ENCODE measurements at places on chromosomes 1 and 21.

DNA sequence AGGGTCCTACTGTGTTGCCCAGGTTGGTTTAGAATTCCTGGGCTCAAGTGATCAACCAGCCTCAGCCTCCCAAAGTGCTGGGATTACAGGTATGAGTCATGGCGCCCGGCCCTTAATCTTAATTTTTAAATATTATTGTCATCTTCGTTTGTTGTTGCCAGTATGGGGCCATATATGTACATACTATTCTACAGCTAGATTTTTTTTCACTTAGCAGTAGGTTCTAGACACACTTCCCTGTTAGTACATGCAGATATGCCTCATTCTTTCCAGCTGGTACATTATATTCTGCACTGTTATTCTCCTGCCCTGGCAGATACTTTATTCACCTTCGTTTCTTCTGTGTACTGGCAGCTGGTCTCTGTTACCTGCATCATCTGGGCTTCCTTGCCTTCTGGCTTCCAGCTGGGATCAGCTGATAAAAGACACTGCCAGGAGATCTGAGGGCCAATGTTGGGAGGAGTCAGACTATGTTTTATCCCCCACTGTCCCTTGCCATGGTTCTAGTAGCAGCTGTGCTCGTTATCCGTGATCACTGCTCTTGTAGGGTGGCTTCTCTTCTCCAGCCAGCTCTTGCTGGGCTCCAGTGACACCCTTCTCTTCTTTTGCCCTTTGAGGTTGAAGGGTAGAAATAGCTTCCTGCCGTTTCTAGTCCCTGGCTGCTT, 24.7 kb downstream of the ST3GAL3 start:
- no peaks in the 10 kb centered on the region for H3K36me3 ChIP-seq
- H3K4me1 ChIP-seq: no peaks in the 10 kb centered on the region
- H3K27me3 ChIP-seq: no peaks in the 10 kb centered on the region
- no peak overlapping the region for H3K4me3 ChIP-seq
- no peak overlapping the region for H3K27ac ChIP-seq

- no peak overlapping the region for H3K4me3 ChIP-seq
- no peaks in the 10 kb centered on the region for H3K27me3 ChIP-seq
- DNase-seq: no peak
Observed at GRCh38 chr1:21763236-21763635, 19.7 kb downstream of the USP48 start.

GRCh38 chr1:17551755-17552234, 12.3 kb downstream of the ARHGEF10L start:
- H3K36me3 ChIP-seq: no peaks in the 10 kb centered on the region
- no peak overlapping the region for H3K4me3 ChIP-seq
- no peak for DNase-seq
- H3K27ac ChIP-seq: no peak overlapping the region

- no peaks in the 10 kb centered on the region for H3K4me1 ChIP-seq
- DNase-seq: no peak
- no peak overlapping the region for H3K4me3 ChIP-seq
- H3K36me3 ChIP-seq: peaks cover 48% of the 10 kb centered on the region
- no peaks in the 10 kb centered on the region for H3K27me3 ChIP-seq
Observed at GRCh38 chr1:52913537-52913936, 8.0 kb downstream of the ECHDC2 start.

- H3K4me1 ChIP-seq: no peaks in the 10 kb centered on the region
- no peak overlapping the region for H3K27ac ChIP-seq
- H3K27me3 ChIP-seq: no peaks in the 10 kb centered on the region
- H3K36me3 ChIP-seq: no peaks in the 10 kb centered on the region
- peak; percentile 30 for DNase-seq
Observed at GRCh38 chr1:245807306-245807705, 652.5 kb downstream of the KIF26B start.

GRCh38 chr21:38438462-38438893, 59.8 kb downstream of the ERG start:
- H3K4me1 ChIP-seq: no peaks in the 10 kb centered on the region
- H3K4me3 ChIP-seq: no peak overlapping the region
- DNase-seq: no peak
- H3K27me3 ChIP-seq: no peaks in the 10 kb centered on the region

DNA sequence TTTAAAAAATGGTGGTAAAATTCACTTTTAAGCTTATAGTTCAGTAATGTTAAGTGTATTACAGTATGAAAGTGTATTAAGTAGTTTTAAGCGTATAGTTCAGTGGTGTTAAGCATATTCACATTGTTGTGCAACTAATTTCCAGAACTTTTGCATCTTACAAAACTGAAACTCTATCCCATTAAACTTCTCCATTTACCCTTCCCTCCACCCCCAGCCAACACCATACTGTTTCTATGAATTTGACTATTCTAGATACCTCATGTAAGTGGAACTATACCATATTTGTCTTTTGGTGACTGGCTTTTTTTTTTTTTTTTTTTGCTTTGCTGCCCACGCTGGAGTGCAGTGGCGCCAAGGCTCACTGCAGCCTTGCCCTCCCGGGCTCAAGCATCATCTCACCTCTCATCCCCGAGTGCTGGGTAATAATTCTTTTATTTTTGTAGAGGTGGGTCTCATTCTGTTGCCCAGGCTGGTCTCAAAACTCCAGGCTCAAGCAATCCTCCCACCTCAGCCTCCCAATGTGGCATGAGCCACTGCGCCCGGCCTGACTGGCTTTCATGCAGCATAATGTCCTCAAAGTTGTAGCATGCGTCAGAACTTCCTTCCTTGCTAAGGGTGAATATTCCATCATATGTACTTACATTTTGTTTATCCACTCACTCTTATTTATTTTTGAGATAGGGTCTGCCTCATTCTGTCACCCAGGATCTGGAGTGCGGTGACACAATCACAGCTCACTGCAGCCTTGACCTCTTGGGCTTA, 45.1 kb upstream of the BMP8B start:
- no peak overlapping the region for H3K4me3 ChIP-seq
- no peak overlapping the region for H3K27ac ChIP-seq
- no peak for DNase-seq
- H3K27me3 ChIP-seq: no peaks in the 10 kb centered on the region
- peaks cover 2% of the 10 kb centered on the region for H3K36me3 ChIP-seq

- H3K27me3 ChIP-seq: no peaks in the 10 kb centered on the region
- no peaks in the 10 kb centered on the region for H3K4me1 ChIP-seq
- no peak overlapping the region for H3K4me3 ChIP-seq
- DNase-seq: no peak
- H3K36me3 ChIP-seq: no peaks in the 10 kb centered on the region
- no peak overlapping the region for H3K27ac ChIP-seq
Observed at GRCh38 chr1:197272791-197273190, 4.7 kb downstream of the CRB1 start.

DNA sequence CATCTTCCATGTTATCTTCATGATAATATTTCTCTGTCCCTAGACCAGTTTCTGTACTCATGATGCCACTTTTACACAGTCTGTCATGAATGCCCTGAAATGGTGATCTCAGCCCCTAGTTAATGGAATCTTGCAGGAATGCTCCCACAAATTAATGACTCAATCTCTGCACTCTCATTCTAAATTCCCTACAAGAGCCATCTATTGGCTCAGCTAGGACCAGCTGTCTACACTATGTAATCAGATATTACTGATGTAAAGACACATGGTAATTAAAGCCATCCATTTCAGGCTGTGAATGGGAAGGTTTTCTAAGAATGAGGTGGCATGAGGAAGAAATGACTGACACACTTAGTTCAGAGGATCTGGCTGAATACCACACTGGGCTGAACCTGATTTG, 199.1 kb upstream of the KCND3 start:
- no peak for DNase-seq
- H3K36me3 ChIP-seq: no peaks in the 10 kb centered on the region
- no peak overlapping the region for H3K27ac ChIP-seq
- no peak overlapping the region for H3K4me3 ChIP-seq

- H3K4me1 ChIP-seq: no peaks in the 10 kb centered on the region
- peak overlapping the region; percentile 46 for H3K27ac ChIP-seq
- H3K4me3 ChIP-seq: no peak overlapping the region
- H3K36me3 ChIP-seq: no peaks in the 10 kb centered on the region
- no peaks in the 10 kb centered on the region for H3K27me3 ChIP-seq
- peak; percentile 67 for DNase-seq
Observed at GRCh38 chr1:33099290-33100118, 18.6 kb downstream of the AZIN2 start.

DNA sequence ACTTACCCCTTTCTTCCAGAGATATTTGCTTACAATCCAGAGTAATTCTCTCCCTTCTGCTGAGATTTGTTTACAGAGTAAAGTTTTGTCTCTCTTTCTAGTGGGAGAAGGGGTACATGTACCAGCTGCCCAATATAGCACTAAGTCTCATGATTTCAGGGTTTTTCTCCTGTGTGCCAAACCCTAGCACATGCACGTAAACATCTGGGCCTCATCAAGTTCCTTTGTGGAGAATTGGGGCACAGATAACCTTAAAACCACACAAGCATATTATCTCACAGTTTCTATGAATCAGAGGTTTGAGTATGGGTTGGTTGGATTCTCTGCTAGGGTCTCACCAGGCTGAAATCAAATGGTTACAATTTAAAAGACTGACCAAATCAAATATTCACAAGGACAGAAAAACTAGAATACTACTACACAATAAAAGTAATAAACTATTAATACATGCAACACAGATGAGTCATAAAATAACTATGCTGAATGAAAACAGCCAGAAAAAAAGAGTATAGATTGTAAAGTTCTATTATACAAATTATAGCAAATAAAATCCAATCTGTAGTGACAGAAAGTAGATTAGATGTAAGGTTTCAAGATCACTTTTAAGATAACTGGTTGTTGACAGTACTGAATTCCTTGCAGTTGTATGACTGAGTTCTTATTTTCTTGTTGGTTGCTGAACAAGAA, 347.4 kb upstream of the PTBP2 start:
- no peak overlapping the region for H3K27ac ChIP-seq
- no peak for DNase-seq
- H3K4me3 ChIP-seq: no peak overlapping the region
- H3K4me1 ChIP-seq: no peaks in the 10 kb centered on the region
- H3K27me3 ChIP-seq: no peaks in the 10 kb centered on the region

- H3K4me1 ChIP-seq: peaks cover 5% of the 10 kb centered on the region
- DNase-seq: peak; percentile 53
- H3K36me3 ChIP-seq: no peaks in the 10 kb centered on the region
- H3K4me3 ChIP-seq: no peak overlapping the region
Observed at GRCh38 chr1:201493757-201494617, 12.9 kb downstream of the CSRP1 start.

DNA sequence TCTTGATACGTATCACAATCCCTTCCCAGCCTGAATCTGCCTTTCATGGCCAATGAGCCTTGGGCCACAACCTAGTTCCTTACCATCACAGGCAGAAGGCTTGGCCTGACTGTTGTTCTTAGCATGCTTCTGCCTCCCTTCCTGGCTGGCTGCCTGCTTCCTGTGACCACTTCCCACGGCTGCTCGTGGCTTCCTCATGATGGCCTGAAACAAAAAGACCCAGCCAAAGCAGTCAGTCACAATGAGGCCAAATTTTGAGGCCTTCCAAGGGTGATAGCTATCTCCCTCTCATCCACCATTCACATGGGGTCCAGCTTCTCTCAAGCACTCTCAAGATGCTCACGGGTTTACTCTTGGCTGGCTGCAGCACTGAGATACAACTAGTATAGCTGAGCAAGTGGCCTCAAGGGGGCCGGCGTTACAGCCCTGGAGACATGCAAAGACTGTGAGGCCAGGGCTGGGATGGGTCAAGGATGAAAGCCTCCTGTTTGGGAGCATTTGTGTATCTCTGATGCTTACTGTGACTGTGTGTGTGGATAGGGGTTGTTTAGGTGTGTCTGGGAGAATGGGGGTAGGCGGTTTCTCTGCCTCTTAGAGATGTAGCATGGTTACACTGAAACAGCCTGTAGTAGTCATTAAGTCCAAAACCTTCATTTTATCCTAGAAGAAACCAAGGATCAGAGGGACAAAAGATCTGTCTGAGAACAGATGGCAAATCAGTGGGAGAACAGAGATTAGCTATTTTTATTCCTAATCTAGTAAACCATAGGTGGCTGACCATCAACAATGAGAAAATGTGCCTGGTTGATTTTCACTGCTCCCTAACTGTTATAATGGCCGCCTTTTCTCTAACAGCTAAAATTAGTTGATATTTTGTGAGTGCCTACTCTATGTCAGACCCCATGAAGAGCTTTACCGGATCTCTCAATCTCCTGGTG, 5.4 kb upstream of the TOE1 start:
- no peaks in the 10 kb centered on the region for H3K27me3 ChIP-seq
- DNase-seq: no peak
- H3K36me3 ChIP-seq: peaks cover 4% of the 10 kb centered on the region
- H3K4me3 ChIP-seq: no peak overlapping the region
- peak overlapping the region; percentile 59 for H3K27ac ChIP-seq

- no peak overlapping the region for H3K4me3 ChIP-seq
- no peak overlapping the region for H3K27ac ChIP-seq
- H3K27me3 ChIP-seq: no peaks in the 10 kb centered on the region
- DNase-seq: no peak
- H3K36me3 ChIP-seq: no peaks in the 10 kb centered on the region
Observed at GRCh38 chr1:71640998-71641397, 560.2 kb upstream of the ZRANB2 start.

GRCh38 chr1:159113596-159114433, 37.2 kb upstream of the AIM2 start:
- H3K4me1 ChIP-seq: no peaks in the 10 kb centered on the region
- no peak overlapping the region for H3K4me3 ChIP-seq
- DNase-seq: no peak

DNA sequence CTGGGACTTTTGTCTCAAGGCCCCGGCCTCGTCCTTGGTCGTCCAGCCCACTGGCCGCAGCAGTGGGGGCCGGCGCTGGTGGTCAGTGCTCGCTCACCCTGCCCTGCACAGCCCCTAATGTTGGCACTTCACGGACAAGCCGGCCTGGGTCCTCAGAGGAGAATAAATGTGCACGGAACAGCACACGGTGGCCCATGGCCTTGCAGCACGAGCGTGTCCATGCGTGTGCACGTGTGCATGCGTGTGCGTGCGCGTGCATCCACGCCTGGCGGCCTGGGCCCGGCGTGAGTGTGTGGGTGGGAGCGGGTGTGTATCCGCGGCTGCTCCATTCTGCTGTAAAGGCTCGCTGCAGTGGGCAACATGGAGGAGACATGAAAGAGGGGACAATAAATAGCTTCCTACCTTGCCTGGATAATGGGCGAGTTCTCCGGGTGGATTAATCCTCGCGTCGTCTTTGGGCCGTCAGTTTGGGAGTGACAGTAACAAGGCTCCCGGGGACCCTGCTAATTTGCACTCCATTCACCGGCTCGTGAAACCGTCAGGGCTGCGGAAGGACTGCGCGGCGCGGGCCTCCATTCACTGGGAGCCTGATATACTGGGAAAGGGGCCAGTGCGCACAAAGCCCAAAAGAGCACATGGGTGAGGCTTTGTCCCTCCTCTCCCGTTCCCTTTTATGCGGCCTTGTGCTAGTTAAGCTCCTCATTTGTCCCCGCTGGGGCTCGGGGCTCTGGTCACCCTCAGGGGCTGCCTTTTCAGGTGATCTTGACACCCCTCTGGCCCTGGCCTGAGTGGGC, 142.8 kb downstream of the PRDM16 start:
- DNase-seq: no peak
- H3K4me3 ChIP-seq: no peak overlapping the region
- H3K27me3 ChIP-seq: no peaks in the 10 kb centered on the region
- no peak overlapping the region for H3K27ac ChIP-seq
- no peaks in the 10 kb centered on the region for H3K36me3 ChIP-seq

GRCh38 chr1:1627829-1628753, 3.9 kb upstream of the MMP23B start:
- H3K4me1 ChIP-seq: no peaks in the 10 kb centered on the region
- no peaks in the 10 kb centered on the region for H3K36me3 ChIP-seq
- no peak for DNase-seq
- no peak overlapping the region for H3K4me3 ChIP-seq
- H3K27me3 ChIP-seq: peaks cover 4% of the 10 kb centered on the region

GRCh38 chr1:223731133-223731770, 18.9 kb downstream of the CAPN2 start:
- H3K4me3 ChIP-seq: no peak overlapping the region
- H3K36me3 ChIP-seq: no peaks in the 10 kb centered on the region
- no peak for DNase-seq

Data from small intestine (tissue), 16 donors.